ENCODE measurements at places on chromosomes 7 and 10.

DNA sequence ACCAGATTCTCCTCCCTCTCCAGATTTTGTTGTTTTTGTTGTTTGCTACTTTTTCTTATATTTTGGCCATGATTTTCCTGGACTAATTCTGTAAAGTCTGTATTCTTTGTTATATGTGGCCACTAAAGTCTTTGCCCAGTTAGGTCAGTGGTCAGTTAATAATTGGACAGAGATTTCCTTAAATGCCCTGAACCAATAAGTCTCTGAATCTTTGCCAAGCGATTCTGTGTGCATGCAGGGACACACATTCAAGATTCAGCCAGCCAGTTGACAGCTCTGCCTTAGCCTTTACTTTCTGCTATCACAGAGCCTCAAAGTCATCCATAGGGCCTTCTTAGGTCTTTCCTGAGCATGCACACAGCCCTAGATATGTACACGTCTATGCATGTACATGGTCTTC is 11.0 kb upstream of the COL17A1 start:
- DNase-seq, result no peak

GRCh38 chr7:99833289-99833877 is 5.6 kb downstream of the CYP3A43 start:
- no peak for DNase-seq

DNA sequence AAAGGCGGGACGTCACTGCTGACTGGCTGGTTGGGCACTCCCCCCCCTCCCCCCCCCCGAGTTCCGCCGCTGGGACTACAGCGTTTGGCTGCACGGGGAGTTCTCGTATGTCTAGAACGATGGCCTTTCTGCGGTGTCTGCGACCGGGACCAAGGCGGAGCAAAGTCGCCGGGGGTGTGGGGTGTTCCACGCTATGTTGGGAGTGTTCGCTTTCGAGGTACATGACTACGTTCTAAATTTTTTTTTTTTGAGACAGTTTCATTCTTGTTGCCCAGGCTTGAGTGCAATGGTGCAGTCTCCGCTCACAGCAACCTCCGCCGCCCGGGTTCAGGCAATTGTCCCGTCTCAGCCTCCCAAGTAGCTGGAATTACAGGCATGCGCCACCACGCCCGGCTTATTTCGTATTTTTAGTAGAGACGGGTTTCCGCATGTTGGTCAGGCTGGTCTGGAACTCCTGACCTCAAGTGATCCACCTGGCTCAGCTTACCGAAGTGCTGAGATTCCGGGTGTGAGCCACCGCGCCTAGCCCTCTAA is 573 bp upstream of the IDI1 start:
- DNase-seq, result no peak

DNA sequence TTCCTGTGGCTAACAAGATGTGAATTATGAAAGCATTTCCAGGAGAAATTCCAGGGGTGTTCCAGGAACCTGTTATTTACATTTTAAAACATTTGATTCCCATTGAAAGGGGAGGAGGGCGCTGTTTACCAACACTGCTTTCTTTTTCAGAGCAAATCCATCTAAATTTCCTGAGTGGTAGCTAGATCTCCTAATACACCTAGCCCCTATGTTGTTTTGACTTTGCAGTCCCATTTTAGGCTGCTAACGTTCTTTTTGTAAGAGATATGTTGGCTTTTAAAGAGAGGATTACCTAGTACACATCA is 130.8 kb downstream of the TCF7L2 start:
- no peak for DNase-seq

- no peak for DNase-seq
Measured at GRCh38 chr7:96169439-96169838, 152.5 kb downstream of the SLC25A13 start.

GRCh38 chr10:114487815-114488536 is 83.7 kb upstream of the AFAP1L2 start:
- peak; percentile 72 for DNase-seq

DNA sequence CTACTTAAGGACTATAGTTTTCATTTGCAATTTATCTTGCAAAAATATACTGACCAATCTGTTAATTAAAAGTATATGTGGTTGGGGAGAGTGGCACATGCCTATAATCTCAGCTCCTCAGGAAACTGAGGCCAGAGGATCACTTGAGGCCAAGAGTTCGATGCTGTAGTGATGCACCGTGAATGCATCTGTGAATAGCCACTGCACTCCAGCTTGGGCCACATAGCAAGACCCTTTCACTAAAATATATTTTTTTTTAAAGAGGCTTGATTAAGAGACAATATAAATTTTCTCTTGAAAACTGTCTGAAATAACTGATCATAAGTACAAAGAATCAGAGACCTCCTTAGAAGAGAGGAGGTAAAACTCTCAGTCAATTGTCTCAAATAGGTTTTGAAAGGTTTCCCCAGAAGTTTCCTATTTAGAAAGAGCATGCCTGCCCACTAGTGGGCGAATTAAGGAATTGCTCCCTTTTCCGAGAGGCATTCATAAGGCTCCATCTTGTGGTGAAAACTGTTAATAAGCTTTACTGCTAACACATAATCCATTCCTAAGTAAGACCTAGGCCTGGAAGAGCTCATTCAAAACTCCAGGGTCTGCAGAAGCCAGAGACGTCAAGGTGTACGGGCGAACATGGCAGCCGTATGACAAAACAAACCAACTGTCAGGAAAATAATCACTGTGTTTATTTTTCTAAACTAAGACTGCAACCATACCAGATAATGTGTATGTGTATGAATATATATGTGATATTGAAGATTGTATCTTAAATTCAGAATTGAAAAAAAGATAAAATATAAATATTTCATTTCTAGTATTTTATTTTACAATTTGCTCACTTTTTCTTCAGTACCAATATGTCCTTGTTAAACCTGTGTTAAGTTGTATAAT is 6.8 kb upstream of the TAS2R40 start:
- DNase-seq, result peak; percentile 87

GRCh38 chr10:7027237-7027912 is 383.5 kb downstream of the SFMBT2 start:
- DNase-seq, result no peak
